Chondrocyte (in vitro differentiated cells): ENCODE measurements at places on chromosomes 6 and 20. TPM values are rescaled to one million over a fixed set of nuclear protein-coding genes. Genes with fewer than 3 reads are reported as not detected.
A peak's percentile ranks its signal among the peaks of the same experiment; 100 is the strongest.

The FBXO9 gene
- total RNA-seq = 72.5 to 84.4 TPM (median 78.8 TPM) in 3 replicates

The TLDC2 gene
- not detected in 3 replicates for total RNA-seq

DNA sequence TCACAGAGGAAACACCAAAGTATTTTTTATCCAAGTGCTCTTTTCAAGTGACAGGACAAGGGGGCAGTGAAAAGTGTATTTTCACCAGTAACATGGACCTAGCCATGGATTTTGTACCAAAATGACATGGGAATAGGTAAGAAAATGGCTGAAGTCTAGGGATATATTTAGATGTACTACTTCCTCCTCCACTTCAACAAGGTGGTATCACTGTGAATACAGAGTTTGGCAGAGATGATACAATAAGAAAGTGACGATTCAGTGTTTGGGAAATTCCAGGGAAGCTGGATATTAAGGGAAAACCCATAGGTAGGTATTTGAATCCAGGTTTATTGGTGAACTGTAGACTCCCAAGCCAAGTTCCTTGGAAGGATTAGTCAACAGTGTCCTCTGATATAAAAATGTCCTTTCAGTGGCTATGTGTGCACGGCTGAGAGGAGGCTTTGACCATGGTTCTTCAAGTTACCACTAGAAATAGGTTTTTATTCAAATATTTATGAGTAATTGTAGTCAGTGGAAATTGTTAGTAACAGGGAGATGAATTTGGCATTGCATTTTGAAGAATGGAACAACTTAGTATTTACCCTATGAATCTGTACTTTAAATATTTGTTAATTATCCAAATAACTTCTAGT is 356.0 kb upstream of the CITED2 start:
- DNase-seq = no peak

GRCh38 chr6:159727717-159728445 is 575 bp downstream of the WTAP start:
- no peak for DNase-seq

- DNase-seq = peak; percentile 78
These were observed 59.6 kb upstream of the AFDN start for GRCh38 chr6:167766986-167767714.

GRCh38 chr20:20466341-20466879 is 98.5 kb downstream of the INSM1 start:
- no peak for DNase-seq

DNA sequence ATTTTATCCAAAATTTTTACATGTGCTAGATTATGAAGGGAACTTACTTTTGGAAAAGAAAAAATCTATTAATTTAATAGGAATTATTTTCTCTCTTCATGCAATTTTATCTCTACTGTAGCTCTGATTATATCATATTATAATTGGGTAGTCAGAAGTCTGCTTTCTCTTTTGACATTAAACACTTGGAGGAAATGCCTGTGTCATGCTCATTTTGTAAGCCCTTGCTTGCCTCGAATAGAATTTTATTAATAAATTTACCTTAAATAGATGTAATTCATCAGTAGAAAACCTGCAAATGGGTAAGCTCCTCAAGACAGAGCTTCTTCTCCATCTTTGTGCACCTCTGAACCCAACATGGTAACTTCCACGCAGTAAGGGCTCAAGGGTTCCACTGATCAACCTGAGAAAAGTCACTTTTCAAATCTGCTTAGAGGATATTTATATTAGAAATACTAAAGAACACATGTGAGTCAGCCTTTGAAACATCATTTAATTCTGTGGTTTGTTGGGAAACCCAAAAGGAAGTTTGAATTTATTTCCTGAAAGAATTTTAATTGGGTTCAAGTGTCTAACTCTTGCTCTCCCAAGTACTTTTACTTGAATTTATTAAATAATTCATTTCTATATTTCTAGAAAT is 266.0 kb downstream of the ALDH8A1 start:
- DNase-seq = no peak

DNA sequence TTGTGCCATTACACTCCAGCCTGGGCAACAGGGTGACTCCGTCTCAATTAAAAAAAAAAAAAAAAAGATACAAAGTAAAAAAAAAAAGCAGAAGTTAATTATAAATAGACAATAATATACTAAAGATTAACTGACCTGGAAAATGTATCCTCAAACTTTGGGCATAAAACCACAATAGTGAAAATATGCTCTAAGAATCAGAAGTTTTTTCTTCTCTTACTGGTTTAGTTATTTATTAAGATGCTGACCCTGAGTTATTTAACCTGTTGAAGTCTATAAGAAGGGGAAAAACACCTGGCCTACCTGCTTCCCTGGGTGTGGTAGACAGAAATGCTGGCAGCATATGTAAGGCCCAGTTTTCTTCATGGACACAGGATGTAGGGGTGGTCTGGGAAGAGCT is 133.7 kb upstream of the MLIP start:
- no peak for DNase-seq

- DNase-seq = no peak
These were observed 40.4 kb upstream of the ELMO2 start for GRCh38 chr20:46446851-46447250.
